ENCODE measurements at places on chromosomes 16 and 17. TPM values are rescaled to one million over a fixed set of nuclear protein-coding genes. Genes with fewer than 3 reads are reported as not detected.

- no peak for ATAC-seq
Measured at GRCh38 chr17:28427371-28427770, 21.4 kb upstream of the SLC46A1 start.

DNA sequence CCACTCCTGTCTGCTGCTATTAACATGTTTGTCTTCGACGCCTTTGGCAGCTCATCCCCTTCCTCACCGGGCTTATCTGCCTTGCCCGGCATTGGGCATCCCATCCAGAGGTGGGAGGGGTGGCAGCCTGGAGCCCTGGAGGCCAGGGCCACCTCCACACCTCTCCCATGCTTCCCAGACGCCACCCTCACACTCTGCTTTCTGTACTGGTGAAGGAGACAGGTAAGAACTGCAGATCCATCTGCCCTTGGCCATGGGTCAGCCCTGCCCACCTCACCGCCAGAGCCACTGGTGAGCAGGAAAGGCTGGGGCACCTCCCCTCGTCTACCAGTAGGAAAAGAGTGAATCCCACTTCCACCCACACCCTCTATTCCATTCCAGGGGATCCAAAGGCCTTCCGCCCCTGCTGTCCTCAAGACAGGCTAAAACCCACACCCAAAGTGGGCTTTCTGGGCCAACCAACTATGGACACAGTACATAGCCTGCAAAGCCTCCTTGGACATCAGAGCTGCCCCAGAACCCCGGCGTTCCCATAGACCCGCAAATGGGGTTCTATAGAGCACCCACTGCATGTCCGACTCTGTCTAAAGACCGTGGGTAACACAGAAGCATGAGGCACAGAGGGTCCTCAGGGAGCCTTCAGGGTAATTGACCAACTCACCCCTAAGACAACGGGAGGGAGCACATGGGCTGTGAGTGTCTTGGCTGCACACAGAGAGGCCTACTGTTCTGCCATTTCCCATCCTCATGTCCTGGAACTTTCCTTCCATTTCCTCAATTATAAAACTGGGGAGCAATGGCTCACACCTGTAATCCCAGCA lies 23.4 kb upstream of the RBFOX3 start:
- no peak for ATAC-seq

- ATAC-seq: no peak
Measured at GRCh38 chr16:74372953-74373846, 2.9 kb upstream of the NPIPB15 start.

GRCh38 chr17:46851029-46851741 lies at the start of gene WNT9B:
WNT9B (plus strand) TSS chr17:46851583; CDS start chr17:46851639, 56 bp downstream.
- ATAC-seq: no peak

- no peak for ATAC-seq
Measured at GRCh38 chr17:44334315-44334714, 9.7 kb upstream of the SLC25A39 start.

DNA sequence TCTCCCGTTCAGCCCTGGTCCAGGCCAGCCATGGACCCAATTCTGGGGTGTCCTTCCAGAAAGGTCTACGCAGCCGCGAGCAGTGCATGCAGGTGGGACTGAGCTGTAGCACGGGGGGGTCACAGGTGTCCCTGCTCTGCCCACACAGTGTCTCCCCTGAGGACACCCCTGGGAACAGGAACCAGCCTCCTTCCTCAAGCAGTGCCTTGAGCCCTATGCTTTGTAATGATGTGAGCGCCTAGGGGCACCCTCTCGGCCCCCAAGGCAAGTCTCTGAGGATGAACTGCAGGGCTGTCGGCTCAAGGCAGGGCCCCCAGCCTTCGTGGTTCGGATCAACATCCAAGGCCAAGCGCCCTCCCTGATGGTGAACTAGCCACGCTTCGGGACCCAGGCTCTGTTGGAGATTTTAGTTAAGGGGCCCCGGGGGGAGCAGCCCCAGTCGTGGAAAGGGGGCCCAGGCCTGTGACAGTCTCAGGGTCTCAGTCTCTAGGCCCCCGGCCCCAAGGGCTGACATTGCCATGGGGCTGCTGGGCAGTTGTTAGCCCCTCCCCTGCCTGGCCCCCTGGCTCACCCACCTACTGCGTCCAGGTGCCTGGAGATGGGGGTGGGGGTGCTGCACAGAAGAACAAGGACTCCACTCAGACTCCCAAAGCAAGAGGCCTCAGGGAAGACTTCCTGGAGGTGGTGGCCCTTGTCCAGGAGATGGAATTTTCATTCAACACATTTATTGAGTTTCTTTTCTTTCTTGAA lies 2.3 kb downstream of the IL17C start:
- no peak for ATAC-seq

DNA sequence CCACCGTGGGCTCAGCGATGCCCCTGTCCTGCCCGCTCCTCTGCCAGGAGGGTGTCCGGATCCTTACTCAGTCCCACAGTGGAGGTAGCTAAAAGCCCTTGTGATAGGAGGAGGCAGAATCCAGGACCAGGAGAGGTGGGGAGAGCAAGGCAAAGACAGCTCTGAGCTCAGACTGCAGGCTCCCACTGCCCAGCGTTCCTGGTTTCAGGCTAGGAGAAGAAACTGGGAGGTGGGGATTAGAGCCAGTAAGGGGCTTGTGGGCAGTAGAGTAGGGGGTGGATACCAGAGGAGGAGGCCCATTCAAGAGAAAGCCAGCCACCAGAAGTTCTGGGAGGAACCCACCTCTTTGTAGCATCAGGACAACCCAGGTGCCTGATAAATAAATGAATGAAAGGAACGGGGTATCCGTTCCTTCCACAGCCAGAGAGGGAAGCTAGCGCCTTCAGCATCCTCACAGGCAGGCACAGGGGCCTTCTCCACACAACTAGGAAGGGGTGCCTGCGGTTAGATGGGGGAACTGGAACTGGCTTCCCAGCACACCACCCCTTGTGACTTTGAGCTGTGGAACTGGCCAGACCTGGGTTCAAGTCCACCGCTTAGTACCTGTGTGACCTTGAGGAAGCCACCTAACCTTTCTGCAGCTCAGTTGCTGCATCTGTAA lies 2.3 kb downstream of the IL21R start:
- no peak for ATAC-seq

DNA sequence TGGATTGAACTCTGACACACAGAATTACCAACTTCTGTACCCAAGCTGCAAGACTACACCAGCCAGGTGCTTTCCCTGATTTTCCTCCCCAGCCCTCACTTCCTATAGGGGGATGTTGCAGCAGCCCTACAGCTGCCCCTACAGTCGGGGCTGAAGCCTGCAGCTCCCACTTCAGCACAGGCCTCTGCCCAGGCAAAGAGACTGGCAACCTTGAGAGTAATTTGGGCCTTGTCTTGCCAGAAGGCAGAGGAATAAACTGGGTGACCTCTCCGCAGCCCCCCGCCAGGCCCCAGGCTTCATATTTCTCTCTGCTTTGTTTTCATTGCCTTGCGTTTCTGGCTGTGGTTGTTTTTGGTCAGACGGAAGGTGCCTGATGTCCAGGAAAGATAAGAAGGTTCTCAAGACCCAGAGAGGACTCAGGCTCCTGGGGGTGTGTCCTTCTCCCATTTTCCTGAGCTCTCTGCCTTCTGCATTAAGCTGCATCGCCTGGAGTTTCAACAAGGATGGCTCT lies 32.0 kb downstream of the SLC6A4 start:
- no peak for ATAC-seq

GRCh38 chr17:869567-870525 lies 87.7 kb downstream of the MRM3 start:
- peak; percentile 80 for ATAC-seq

GRCh38 chr16:88903267-88903666 lies 36.8 kb upstream of the PABPN1L start:
- ATAC-seq: no peak

- ATAC-seq: no peak
Measured at GRCh38 chr16:84841787-84842300, 22.1 kb downstream of the CRISPLD2 start.

- no peak for ATAC-seq
Measured at GRCh38 chr17:33013596-33014375, 22.1 kb downstream of the SPACA3 start.

DNA sequence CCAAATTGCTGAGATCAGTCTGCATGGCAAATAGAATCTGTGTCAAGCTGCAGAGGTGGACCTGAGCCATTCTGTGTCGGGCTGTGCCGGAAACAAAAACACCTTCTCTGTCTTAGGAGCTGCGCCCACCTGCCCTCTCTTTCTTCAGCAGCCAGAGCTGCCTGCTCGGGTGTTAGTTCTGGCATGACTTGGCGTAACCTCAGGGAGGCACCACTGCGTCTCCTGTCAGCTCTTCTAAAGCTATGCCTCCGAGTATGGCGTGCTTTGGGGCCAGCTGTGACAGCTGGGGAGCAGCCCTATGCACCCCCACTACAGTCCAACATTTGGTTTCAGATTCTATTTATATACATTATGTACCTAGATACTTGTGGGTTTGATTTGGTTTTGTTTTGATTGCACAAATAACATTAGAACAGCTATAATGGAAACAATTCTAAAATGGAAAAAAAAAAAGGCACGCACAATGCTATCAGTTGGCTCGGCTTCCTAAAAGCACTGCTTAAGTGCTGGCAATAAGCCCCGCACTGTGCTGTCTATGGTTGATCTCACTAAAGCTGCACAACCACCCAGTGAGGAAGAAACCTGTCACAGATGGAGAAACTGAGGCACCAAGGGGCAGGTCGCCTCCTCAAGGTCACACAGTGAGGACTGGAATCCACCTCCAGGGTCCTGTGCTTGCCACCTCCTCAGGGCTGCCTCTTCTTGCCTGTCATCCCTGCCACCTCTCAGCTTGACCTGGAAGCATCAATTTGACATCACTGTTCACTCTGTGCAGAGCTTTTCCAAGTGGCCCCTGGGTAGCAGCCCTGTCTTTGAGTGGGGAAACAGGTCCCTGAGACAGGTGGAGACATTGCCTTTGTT lies 18.7 kb upstream of the ADGRG1 start:
- no peak for ATAC-seq

GRCh38 chr17:72099919-72100318 lies 20.9 kb upstream of the SOX9 start:
- ATAC-seq: no peak

GRCh38 chr16:66544016-66544757 lies 5.7 kb downstream of the TK2 start:
- ATAC-seq: no peak

GRCh38 chr16:75931043-75931442 lies 204.8 kb upstream of the CPHXL start:
- no peak for ATAC-seq

DNA sequence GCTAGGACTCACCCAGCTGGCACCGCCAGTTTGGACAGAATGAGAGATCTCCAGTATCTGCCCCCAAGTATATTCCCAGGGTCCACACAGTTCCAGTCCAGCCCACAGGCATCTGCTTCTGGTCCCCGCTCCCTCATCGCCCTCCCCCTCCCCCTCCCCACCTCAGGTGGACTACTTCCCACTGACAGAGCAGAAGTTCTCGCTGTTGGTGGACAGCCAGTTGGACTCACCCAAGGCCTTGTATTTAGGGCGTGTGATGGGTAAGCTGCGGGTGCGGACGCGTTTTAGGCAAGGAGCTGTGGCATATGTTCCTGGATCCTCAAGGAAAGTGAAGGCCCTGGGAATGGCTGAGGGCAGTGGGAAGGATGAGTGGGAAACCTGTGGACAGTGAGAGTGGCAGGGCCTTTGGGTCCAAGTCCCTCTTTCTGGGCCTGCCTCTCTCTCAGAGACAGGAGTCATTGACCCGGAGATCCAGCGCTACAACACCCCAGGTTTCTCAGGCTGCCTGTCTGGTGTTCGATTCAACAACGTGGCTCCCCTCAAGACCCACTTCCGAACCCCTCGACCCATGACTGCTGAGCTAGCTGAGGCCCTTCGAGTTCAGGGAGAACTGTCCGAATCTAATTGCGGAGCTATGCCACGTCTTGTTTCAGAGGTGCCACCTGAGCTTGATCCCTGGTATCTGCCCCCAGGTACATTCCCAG lies 14.9 kb downstream of the CNTNAP1 start:
- ATAC-seq: no peak

GRCh38 chr16:72911971-72912370 lies 136.0 kb downstream of the ZFHX3 start:
- no peak for ATAC-seq

- ATAC-seq: no peak
Measured at GRCh38 chr17:81635431-81635830, 1.5 kb downstream of the NPLOC4 start.

DNA sequence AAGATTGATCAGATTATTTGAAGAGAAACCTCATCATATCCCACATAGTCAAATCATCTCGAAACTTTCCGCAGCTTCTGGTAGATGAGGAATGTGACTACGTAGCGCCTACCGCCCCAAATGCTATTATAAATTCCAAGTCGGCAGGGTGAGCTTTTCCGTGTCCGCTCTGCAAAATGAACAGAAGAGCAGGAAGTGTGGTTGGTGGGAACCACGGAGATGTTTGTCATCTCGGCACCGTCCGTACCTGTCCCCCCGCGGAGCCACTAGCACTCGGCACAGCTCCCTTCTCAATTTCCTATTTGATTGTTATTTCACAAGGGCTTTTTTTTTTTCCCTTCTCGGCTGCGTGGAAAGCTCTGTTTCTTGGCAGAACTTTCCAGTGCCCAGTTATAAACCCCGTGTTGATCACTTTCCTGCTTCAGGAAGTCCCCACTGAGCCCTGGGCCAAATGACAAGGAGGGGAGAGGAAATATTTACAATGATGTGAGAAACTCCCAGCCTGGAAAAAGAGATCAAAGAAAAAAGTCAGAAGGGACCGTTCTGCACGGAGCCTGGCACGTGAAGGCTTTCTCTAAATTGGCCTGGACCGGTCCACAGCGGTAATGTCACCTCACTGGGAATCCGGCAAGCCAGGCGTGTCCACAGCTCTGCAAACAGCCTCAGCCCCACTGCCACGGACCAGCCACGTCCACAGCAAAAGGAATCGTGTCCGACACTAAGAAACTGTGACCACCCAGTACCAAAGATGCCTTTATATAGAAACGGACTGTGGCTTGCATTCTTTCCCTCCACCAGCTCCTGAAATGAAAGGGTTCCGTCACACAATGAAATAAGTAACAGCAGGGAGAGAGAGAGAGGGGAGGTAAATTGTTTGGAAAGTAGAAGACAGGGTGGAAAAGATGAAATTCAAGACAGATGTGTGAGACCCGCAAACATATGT lies 65.0 kb downstream of the MRM3 start:
- ATAC-seq: peak; percentile 35

DNA sequence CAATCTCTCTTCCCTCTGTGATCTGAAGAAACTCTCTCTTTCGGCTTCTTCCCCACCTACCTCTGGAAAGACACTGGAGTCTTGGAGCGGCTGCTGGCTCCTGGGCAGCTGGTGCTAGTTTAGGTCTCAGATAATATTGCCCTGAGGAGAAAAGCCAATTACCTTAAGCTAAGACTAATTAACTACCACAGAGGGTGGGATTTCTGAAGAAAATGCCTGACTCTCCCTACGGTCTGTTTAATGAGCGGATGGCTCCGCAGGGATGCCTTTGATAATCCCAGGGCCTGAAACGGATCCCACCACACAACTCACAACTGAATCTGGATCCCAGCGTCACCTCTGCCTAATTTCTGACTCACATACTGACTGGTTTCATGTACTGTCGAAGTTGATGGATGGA lies 127.0 kb upstream of the NLRP1 start:
- ATAC-seq: no peak

- no peak for ATAC-seq
Measured at GRCh38 chr17:3002538-3003295, 60.7 kb downstream of the OR1D5 start.

STX1B gene
- 3.3 TPM for total RNA-seq

RDM1 gene
- not detected for total RNA-seq

FLYWCH1 gene
- 34.5 TPM for total RNA-seq

NPW gene
- total RNA-seq: not detected

SRL gene
- total RNA-seq: 1.5 TPM

RHBDL1 gene
- total RNA-seq: 1.1 TPM

GAS2L2 gene
- total RNA-seq: not detected

CLEC18B gene
- total RNA-seq: not detected

GGT6 gene
- 5.9 TPM for total RNA-seq

SEPTIN12 gene
- total RNA-seq: not detected

MED13 gene
- 47.6 TPM for total RNA-seq

ABCC12 gene
- total RNA-seq: not detected
